ENCODE measurements at places on chromosomes 2 and 18. TPM values are rescaled to one million over a fixed set of nuclear protein-coding genes. Genes with fewer than 3 reads are reported as not detected.

The PXDN gene
- 179 TPM for total RNA-seq

The GALR1 gene
- not detected for total RNA-seq

The AOX1 gene
- total RNA-seq: 6.1 TPM

The COPS8 gene
- total RNA-seq: 53.0 TPM

All from lung microvascular endothelial cell (primary cell).